ENCODE measurements at places on chromosomes 4 and X.

DNA sequence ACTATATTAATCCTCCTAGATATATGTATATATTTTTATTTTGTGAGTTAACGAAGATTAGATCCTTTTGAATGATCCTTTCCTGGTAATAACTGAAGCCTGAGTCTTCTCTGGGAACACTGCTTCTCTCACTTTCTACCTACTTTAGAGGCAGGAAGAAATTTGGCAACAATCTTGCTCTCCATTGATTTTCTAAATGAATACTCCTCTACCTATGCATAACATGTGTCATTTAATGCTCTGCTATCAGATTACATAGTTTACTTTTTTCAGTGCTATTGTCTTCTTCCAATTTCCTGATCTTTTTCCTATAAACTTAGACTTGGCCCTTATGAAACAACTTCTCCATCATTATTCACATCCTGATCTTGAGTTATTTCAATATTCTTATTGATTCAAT lies 60.4 kb upstream of the PDHA2 start:
- no peak for DNase-seq

DNA sequence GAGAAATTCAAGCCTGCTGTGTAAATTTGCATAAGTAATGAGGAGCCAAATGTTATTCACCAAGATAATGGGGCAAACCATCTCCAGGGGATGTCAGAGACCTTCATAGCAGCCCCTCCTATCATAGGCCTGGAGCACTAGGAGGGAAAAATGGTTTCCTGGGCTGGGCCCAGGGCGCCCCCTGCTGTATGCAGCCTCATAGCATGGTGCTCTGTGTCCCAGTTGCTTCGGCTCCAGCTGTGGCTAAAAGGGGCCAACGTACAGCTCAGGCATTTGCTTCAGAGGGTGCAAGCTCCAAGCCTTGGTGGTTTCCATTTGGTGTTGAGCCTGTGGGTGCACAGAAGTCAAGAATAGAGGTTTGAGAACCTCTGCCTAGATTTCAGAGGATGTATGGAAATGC lies 859.3 kb downstream of the RPA4 start:
- no peak for DNase-seq

GRCh38 chrX:154785716-154786115 lies 19.6 kb downstream of the MPP1 start:
- no peak for DNase-seq

GRCh38 chr4:174775366-174775765 lies 53.7 kb downstream of the GLRA3 start:
- no peak for DNase-seq

- DNase-seq = no peak
Measured at GRCh38 chr4:34516524-34516923, 1727.8 kb downstream of the ARAP2 start.

- DNase-seq = no peak
Measured at GRCh38 chr4:157897855-157898370, 274.9 kb downstream of the GASK1B start.

GRCh38 chrX:44058339-44058738 lies 85.1 kb upstream of the NDP start:
- DNase-seq = no peak

All from T-helper 22 cell (primary cell).